ENCODE measurements at places on chromosomes 3 and 15.

DNA sequence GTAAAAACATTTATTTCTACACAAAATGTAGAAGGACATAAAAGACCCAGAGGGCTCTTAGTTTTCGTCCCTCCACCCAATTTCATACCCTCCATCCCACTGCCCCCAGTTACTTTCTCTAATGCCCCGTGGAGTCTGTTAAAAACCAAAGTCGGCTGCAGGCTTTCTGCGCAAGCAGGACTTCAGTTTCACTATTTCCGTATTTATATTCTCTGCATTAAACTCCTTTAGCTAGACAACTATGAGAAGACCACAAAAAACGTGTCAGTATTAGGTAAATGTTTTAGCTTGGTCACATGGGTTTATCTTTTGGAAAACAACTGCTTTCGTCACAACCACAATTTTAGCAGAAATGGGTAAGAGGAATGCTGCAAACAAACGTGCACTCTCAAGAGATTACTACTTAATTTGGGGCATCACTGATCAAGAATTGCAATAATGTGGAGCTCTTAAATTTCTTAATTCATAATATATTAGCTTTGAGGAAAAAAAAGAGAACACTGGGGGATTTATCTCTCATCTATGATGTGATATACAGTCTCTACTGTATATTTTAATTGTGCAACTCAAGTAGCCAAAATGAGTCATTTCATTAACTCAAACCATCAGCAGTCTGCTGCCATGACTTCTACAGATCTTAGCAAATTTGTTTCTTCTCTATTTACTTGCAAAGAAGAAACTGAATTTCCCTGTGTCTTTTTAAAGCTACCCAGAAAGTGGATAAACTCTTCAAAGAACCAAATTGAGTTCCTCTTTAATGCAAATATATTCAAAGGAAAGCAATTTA lies 740 bp upstream of the NSMCE3 start:
- DNase-seq: peak; percentile 44

- DNase-seq: no peak
Observed at GRCh38 chr3:166955201-166955939, 424.7 kb downstream of the ZBBX start.

DNA sequence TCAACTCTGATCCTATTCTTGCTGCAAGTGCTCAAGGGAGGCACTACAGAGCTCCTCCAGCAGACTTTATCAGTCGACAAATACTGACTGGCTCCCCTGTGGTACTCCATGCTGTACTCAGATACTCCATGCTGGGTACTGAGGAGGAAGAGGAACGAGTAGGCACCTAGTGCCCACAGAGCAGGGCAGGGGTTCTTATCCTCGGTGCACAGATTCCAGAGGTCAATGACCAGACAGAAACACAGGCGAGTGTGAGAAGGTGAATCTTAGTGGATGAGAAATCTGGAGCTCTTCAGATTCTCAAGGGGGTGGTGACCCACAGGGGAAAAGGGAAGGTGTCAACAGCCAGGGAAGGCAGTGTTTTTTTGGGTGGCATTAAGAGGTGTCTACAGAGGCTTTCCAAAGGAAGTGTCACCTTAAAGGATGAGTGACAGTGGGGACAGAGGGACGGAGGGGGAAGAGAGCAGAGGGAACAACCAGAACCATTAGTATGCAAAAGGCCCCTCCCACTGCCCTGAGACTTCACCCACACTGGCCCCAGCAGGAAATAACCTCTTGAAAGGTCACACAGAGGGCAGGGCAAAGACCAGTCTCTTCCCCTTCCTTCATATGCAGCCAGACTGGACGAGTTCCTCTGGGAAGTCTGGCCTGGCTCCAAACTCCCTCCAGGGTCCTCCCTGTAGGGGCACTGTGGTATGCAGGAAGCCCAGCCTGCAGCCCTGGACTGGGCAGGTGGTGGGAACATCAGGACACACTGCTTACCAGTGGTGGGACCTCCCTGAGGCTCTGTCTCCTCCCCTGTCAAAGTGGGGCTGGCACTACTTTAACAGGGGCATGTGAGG lies 27.5 kb downstream of the CCDC12 start:
- DNase-seq: no peak

- DNase-seq: no peak
Observed at GRCh38 chr3:13159890-13160289, 86.7 kb upstream of the IQSEC1 start.

DNA sequence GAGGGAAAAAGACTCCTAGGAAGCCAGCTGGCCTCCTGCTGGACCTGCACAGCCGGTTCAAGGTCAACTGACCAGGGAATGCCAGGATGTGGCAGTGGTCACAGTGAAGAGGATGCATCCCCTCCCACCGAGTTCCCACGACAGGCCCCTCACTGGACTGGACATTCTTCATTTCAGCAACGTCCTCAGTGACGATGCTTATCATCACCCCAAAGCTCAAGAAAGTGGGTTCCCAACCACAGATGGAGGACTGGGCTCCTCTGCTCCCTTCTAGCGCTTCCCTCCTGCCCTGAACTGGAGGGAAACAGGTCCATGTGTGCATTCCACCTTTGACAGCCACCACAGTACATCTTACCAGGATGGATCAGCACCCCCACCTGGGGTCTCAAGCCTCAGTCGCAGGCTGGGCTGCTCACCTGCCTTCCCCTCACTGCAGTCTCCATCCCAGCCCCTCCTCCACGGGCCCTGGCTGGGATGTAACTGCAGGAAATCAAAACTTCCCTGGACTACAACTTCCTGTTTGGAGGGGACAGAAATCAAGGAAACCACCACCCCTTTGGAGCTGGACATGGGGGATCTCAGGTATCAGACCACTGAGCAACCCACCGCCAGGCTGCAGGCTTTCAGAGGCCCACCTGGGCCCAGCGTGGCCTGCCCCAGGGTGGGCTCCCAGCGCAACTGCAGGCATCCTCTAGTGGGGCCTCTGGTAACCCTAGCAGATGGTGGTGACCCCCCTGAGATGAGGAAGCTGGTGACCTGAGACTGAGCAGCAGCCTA lies 7.3 kb downstream of the CALML4 start:
- no peak for DNase-seq

- DNase-seq: no peak
Observed at GRCh38 chr3:112405845-112406244, 72.9 kb downstream of the CD200 start.

- no peak for DNase-seq
Observed at GRCh38 chr15:64006642-64007041, 39.6 kb downstream of the DAPK2 start.

Data from GM06990 (cell line).